Activated CD4-positive, alpha-beta memory T cell treated with anti-CD3 and anti-CD28 coated beads, Interleukin-2, amount 10 ng/mL, durations not matched to agents 7 days and 5 days (primary cell): ENCODE measurements at places on chromosomes 1 and 21.

GRCh38 chr1:94989911-94990473, 63.1 kb upstream of the CNN3 start:
- DNase-seq: no peak
- H3K4me3 ChIP-seq: no peak overlapping the region
- no peaks in the 10 kb centered on the region for H3K4me1 ChIP-seq
- no peak overlapping the region for H3K27ac ChIP-seq

DNA sequence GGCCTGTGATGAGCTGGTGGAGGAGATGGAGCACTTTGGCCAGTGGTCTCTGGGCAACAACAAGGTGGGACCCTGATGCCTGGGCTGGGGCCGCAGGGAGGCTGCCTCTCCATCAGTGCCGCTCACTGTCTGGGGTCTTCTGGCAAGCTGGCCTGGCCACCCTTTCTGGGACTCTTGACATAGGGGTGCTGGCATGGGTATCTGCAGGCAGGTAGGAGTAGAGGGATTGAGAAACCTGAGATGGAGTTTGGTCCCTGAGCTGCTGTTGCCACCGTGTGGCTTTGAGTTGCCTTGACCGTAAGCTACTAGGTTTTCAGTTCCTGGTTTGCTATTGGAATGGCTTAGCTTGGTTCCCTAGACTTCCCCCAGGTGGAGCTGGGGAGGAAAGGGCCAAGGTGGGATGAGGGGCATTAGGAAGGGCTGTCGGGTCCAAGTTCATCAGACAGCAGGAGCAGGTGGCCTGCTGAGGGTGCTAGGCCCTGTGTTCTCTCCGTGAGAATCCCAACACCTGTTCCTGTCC, 13.2 kb upstream of the MFN2 start:
- no peak overlapping the region for H3K27ac ChIP-seq
- H3K36me3 ChIP-seq: peaks cover 4% of the 10 kb centered on the region
- DNase-seq: peak; percentile 29
- H3K4me3 ChIP-seq: no peak overlapping the region
- H3K4me1 ChIP-seq: peaks cover 5% of the 10 kb centered on the region
- H3K27me3 ChIP-seq: no peaks in the 10 kb centered on the region

DNA sequence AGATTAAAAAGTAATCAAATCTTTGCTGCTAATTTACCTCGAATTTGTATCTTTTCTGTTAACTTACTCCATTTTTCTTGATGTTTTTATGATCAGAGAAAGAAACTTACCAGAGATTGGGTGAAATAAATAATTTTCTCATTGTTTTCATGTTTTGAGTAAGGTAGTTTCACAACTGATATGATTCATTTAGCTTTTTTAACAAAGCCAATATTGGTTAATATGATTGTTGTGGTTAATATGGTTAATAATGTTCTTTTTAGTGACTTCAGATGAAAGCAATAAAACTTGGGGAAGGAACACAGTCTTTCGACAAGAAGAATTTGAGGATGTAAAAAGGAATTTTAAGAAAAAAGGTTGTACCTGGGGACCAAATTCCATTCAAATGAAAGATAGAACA, 48.1 kb downstream of the MAP3K21 start:
- H3K27me3 ChIP-seq: no peaks in the 10 kb centered on the region
- H3K27ac ChIP-seq: no peak overlapping the region
- peaks cover 41% of the 10 kb centered on the region for H3K4me1 ChIP-seq
- no peak for DNase-seq

DNA sequence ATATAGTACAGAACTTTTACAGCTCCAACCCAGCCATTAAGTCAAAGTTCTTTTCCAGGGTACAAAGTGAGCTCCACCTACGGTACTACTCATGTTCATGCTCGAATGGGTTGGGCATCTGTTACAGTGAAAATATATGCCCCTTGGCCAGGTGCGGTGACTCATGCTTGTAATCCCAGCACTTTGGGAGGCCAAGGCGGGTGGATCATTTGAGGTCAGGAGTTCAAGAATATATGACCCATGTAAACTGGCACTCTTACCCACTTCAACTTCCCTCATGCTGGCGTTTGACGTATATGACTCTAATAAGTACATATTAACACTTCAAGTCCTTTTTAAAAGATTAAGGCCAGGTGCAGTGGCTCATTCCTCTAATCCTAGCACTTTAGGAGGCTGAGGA, 71.3 kb upstream of the PKN2 start:
- H3K27me3 ChIP-seq: peaks cover 12% of the 10 kb centered on the region
- peaks cover 3% of the 10 kb centered on the region for H3K36me3 ChIP-seq
- DNase-seq: no peak
- H3K4me3 ChIP-seq: no peak overlapping the region
- no peaks in the 10 kb centered on the region for H3K4me1 ChIP-seq

DNA sequence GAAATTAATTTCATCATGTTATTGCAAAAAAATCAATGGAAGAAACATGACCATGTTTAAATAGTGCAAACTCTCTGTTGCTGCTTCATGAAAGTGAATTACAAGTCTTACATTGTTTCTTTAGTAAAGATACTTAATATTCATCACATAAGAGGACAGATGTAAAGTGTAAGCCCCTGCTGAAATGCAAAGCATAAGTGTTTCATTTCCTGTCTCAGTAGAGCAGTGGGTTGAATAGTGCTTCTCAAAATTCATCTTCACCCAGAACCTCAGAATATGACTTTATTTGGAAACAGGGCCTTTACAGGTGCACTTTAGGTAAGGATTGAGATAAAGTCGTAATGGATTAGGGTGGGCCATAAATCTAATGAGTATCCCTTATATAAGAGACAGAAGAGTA, 738.4 kb upstream of the RGS18 start:
- no peak overlapping the region for H3K27ac ChIP-seq
- no peak overlapping the region for H3K4me3 ChIP-seq
- DNase-seq: no peak
- no peaks in the 10 kb centered on the region for H3K27me3 ChIP-seq

- no peaks in the 10 kb centered on the region for H3K36me3 ChIP-seq
- no peak within 1 kb of the TSS for H3K4me3 ChIP-seq
- H3K27ac ChIP-seq: no peak within 1 kb of the TSS
- no peak for DNase-seq
- H3K4me1 ChIP-seq: peaks cover 2% of the 10 kb centered on the region
These were observed at the start of gene NHLH1 for GRCh38 chr1:160366731-160367515. NHLH1 (plus strand) TSS chr1:160367071; CDS start chr1:160370732, 3,661 bp downstream.

DNA sequence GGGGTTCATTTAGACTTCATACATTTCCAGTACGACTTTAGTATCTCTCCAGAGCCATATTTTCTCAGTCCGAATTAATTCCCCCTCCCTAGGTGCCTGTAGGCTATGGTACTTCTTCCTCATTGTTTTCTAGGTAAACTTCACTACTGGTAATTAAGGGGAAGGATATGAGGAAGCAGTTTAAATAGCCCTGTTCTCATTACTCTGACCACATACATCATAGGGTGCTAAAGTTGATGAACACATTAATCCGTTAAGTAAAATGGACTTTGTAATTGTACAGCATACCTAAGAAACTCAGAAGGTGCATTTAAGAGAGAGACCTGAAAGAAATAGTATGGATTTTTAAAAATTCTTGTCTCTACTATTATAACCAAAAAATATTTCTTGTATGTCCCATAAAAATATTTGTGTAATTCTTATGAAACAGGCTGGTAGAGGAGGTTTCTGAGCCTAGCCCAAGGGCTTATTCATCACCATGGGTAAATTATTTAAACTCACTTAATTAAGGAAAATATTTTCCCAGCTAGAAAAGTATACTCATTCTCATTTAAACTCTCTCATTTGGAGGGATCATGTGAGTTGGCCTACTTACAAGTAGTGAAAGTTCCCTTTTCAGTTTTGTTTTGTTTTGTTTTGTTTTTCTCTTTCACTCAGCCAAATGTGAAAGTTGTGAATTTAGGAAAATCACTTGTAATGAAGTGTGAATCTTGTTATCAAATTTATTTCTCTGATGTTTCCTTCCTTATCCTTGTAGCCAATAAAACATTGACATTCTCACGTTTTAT, 2.0 kb downstream of the PRMT6 start:
- H3K27me3 ChIP-seq: no peaks in the 10 kb centered on the region
- H3K27ac ChIP-seq: no peak overlapping the region
- peak overlapping the region; percentile 50 for H3K4me3 ChIP-seq
- peaks cover 31% of the 10 kb centered on the region for H3K36me3 ChIP-seq

GRCh38 chr1:169487133-169487532, 1.4 kb upstream of the SLC19A2 start:
- H3K27me3 ChIP-seq: no peaks in the 10 kb centered on the region
- H3K27ac ChIP-seq: no peak overlapping the region
- H3K36me3 ChIP-seq: peaks cover 3% of the 10 kb centered on the region
- DNase-seq: no peak
- H3K4me1 ChIP-seq: peaks cover 60% of the 10 kb centered on the region

DNA sequence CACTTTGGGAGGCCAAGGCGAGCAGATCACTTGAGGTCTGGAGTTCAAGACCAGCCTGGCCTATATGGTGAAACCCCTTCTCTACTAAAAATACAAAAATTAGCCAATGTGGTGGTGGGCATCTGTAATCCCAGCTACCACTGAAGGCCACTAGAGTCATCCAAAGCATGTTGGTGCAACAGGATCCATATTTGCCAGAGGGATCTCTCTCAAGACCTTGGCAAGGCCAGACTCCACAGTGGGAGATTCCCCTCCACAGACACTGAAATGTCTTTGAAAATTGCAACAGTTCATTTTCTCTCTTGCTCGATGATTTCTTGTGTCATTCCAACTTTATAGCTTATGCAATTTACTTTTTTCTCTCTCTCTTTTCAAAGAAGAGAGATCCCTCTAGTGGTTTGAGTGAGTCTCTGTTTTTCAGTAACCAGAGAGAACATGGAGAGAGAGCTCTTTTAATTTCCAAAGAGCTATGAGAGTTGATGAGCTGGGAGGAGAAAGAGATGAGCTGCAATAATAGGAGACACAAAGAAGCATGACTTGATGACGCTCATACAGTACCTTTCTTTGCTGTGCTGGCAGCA, 176.8 kb upstream of the USP25 start:
- H3K27ac ChIP-seq: no peak overlapping the region
- H3K36me3 ChIP-seq: no peaks in the 10 kb centered on the region
- no peak for DNase-seq
- no peak overlapping the region for H3K4me3 ChIP-seq
- no peaks in the 10 kb centered on the region for H3K4me1 ChIP-seq

GRCh38 chr1:79150576-79150975, 144.0 kb upstream of the ADGRL4 start:
- no peak overlapping the region for H3K27ac ChIP-seq
- no peaks in the 10 kb centered on the region for H3K36me3 ChIP-seq
- no peaks in the 10 kb centered on the region for H3K27me3 ChIP-seq
- no peak overlapping the region for H3K4me3 ChIP-seq
- DNase-seq: no peak

DNA sequence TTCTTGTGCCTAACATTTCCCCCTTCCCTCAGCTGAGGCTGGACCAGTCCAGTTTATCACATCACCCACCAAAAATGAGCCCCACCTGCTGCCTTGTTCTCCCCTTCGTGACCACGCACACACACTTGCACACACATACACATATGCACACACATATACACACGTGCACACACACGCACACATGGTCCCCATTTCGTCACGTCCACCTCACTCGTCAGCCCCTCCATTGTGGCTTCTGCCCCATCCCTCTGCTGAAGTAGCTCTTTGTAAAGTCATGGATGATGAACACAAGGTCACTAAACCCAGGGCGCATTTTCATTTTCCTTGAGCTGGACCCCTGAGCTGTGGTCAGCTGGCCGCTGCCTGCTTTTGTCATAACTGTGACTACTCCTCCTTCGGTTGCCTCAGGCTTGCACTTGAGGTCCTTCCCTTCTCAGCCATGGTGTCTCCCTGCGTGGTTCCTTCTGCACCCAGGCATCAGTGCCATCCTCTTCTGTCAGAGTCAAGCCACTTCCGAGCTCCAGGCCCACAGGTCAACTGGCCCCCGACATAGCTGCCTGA, 93.8 kb downstream of the SYT2 start:
- no peak overlapping the region for H3K4me3 ChIP-seq
- H3K27me3 ChIP-seq: peaks cover 14% of the 10 kb centered on the region
- peaks cover 33% of the 10 kb centered on the region for H3K4me1 ChIP-seq
- no peaks in the 10 kb centered on the region for H3K36me3 ChIP-seq

- no peak for DNase-seq
- no peaks in the 10 kb centered on the region for H3K36me3 ChIP-seq
- H3K4me3 ChIP-seq: no peak overlapping the region
- H3K27me3 ChIP-seq: no peaks in the 10 kb centered on the region
These were observed 36.3 kb downstream of the KCNJ15 start for GRCh38 chr21:38293113-38293512.

DNA sequence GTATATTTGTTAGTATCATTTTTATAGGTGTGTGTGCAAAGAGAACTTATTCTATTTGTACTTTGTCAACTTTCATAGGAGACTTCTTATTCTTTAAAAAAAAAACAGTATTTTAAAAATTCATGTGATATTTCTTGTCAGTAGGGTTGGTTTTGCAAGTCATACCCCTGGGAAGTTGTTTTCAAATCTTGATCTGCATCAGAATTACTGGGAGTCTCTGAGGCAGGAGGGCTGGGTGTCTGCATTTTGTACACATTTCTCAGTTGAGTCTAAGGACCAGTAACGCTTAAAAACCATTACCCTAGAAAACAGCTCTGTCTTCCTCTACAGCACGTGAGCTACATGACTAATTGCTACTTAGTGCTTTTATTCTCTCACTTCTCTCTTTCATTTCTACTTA, 76.0 kb upstream of the CTTNBP2NL start:
- no peak for DNase-seq
- no peak overlapping the region for H3K4me3 ChIP-seq
- H3K27ac ChIP-seq: no peak overlapping the region
- no peaks in the 10 kb centered on the region for H3K4me1 ChIP-seq

GRCh38 chr1:109199710-109200109, 14.0 kb upstream of the SARS1 start:
- no peaks in the 10 kb centered on the region for H3K36me3 ChIP-seq
- H3K4me1 ChIP-seq: peaks cover 20% of the 10 kb centered on the region
- peak; percentile 28 for DNase-seq
- no peaks in the 10 kb centered on the region for H3K27me3 ChIP-seq
- peak overlapping the region; percentile 42 for H3K27ac ChIP-seq
- no peak overlapping the region for H3K4me3 ChIP-seq

DNA sequence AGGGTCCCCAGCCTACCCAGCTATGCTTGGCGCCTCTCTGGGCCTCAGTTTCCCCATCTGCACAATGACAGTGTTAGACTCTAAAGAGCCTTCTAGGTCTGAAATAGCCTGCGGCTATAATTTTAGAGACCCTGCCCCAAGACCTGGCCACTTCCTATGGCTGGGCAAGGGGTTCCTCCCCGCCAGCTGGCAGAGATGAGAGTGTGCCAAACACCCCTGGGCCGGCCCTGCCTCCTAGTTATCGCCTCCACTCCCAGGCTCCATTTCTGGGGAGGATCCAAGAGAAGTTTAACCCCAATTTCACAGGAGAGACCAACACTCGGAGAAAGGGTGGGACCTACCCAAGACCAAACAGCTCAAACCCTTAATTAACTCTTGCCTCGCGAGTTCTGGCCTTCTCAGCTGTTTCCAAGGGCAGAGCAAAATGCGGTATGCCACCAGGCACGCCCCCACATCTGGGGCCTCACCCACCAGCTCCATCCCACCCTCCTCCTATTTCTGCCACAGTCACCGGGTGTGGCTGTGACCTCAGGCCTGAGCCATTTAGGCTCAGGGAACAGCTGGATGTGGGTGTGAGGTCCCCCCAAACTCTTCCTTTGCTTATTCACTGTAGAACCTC, 35.7 kb downstream of the TTC39A start:
- H3K4me1 ChIP-seq: peaks cover 36% of the 10 kb centered on the region
- peaks cover 1% of the 10 kb centered on the region for H3K27me3 ChIP-seq
- DNase-seq: peak; percentile 30
- no peaks in the 10 kb centered on the region for H3K36me3 ChIP-seq
- no peak overlapping the region for H3K4me3 ChIP-seq

- H3K27ac ChIP-seq: no peak overlapping the region
- peaks cover 28% of the 10 kb centered on the region for H3K27me3 ChIP-seq
- H3K4me1 ChIP-seq: peaks cover 6% of the 10 kb centered on the region
- H3K36me3 ChIP-seq: no peaks in the 10 kb centered on the region
- H3K4me3 ChIP-seq: no peak overlapping the region
These were observed 4.3 kb downstream of the TRABD2B start for GRCh38 chr1:47992720-47993415.
